ENCODE measurements at places on chromosomes 2 and 18.

GRCh38 chr2:120373424-120373823 is 27.5 kb downstream of the INHBB start:
- no peak for DNase-seq

DNA sequence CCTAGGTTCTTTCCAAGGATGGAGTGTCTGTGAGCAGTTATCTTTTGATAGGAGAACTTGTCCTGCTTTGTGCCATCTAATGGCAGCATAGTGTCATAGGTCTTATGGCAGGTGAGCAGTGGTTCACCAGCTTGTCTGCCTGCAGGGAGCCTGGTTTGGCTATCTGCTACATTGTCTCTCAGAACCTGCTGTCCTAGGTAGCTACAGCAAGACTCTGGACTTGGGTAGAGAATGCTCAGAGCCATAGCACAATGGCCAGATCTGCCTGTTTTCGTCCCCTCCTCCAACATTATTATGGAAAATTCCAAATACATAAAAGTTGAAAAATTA is 28.3 kb downstream of the AGFG1 start:
- DNase-seq, result no peak

- no peak for DNase-seq
These were observed 176.6 kb upstream of the CREB1 start for GRCh38 chr2:207352978-207353671.

- DNase-seq, result no peak
These were observed 117.8 kb upstream of the FZD5 start for GRCh38 chr2:207887500-207887899.

DNA sequence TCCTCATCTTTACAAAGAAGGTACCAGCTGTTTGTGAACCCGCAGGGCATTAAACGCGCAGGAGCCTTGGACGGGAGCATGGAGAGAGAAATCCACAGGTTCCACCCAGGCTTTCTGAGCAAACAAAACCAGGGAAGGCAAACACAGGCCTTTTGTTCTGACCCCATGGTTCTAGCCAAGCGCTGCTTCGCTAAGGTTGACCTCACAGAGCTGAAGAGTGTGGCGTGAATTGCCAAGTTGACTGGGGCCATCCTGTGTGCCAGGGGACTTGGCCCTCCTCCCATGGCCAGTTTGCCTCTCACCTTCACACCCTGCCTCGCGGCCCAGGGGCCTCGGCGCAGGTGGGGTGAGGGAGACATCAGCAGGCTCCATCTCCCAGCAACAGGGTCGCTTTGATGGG is 74.1 kb downstream of the VAPA start:
- DNase-seq, result no peak

GRCh38 chr2:226352941-226353560 is 446.6 kb downstream of the IRS1 start:
- DNase-seq, result no peak

GRCh38 chr2:175012516-175012915 is 7.3 kb upstream of the CHN1 start:
- DNase-seq, result no peak

- no peak for DNase-seq
These were observed 642.3 kb upstream of the SYT4 start for GRCh38 chr18:43919551-43919950.

DNA sequence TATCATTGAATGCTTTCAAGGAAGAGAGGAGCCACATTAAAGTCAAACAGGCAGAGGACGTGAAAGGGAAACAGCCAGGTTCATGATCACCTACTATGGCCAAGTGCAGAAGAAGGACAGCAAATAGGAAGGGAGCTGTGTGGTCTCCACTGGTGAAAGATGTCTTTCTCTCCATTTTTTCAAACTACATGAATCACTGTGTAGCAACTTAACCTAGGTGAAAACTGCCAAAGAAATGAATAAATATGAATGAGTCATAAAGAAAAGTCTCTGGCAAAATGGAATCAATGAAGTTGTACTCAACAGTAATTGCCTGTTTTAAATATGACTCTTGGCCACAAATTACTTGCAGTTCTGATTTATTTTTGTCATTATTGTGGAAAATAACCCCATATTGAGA is 452.6 kb upstream of the PKDCC start:
- no peak for DNase-seq

- DNase-seq, result peak; percentile 70
These were observed 43.2 kb upstream of the UBE2F start for GRCh38 chr2:237923481-237924163.

DNA sequence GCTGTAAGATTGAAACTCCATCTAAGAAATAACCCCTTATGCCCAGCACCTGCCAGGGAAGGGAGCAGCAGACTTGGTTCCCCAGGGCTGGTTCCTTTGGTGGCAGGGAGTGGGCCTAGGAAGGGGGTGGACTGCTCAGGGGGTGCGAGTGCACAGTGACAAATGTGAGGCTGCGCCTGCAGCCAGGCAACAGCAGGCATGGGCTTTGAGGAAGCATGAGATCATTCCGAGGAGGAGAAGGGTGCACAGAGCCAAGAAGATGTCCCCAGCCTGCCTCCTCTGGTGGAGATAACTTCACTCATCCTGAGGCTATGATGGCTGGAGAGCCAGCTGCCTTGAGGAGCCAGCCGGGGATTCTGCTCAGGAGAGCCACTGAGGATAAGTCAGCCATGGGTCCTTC is 158.0 kb downstream of the CAPN13 start:
- DNase-seq, result no peak

DNA sequence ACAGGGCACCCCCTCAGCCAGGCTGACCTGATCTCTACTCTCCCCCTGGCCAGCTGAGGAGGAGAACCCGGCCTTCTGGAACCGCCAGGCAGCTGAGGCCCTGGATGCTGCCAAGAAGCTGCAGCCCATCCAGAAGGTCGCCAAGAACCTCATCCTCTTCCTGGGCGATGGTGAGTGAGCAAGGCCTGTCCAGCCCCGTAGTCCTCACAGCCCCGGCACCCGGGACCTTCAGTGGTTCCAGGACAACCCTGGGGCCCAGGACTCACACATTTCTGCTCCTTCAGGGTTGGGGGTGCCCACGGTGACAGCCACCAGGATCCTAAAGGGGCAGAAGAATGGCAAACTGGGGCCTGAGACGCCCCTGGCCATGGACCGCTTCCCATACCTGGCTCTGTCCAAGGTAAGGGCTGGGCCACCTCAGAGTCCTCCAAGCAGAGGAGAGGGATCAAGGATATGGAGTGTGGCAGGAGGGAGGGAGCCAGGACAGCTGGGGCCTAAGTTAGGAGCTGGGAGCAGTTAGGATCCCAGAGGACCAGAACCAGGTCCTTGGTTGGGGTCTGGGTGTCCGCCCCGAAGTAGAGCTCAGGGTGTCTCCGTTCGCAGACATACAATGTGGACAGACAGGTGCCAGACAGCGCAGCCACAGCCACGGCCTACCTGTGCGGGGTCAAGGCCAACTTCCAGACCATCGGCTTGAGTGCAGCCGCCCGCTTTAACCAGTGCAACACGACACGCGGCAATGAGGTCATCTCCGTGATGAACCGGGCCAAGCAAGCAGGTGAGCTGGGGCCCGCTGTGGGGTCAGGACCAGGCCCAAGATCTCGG is 555 bp downstream of the ALPI start:
- DNase-seq, result no peak

GRCh38 chr2:12928197-12928774 is 211.6 kb downstream of the TRIB2 start:
- DNase-seq, result no peak

DNA sequence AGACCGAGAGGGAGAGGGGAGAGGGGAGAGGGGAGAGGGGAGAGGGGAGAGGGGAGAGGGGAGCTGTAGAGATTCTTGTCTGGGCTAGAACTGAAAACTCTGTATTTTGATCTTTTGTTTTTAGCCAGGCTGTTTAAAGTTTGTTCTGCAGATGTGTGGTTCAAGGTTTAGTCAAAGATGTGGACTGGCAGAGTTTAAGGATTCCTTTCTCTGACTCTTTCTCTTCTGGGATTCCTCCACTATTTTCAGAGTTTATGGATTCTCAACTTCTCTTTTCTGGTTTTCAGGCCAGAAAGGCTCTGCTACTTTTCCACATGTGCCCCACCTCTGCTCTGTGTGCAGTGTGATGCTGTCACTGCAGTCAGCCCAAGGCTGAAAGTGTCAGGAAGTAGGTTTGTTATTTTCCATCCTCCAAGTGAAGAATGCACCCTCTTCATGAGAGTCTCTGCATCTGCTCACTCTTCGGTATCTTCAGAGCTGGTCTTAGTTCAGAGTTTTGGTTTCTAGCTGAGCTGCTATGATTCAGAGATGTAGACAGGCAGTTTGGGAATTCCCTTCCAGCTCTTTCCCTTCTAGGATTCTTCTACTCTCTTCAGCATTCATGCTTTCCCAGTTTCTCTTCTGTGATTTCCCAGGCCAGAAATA is 130.9 kb upstream of the SMAD7 start:
- no peak for DNase-seq

GRCh38 chr2:98465456-98466226 is 21.0 kb downstream of the INPP4A start:
- DNase-seq, result no peak

DNA sequence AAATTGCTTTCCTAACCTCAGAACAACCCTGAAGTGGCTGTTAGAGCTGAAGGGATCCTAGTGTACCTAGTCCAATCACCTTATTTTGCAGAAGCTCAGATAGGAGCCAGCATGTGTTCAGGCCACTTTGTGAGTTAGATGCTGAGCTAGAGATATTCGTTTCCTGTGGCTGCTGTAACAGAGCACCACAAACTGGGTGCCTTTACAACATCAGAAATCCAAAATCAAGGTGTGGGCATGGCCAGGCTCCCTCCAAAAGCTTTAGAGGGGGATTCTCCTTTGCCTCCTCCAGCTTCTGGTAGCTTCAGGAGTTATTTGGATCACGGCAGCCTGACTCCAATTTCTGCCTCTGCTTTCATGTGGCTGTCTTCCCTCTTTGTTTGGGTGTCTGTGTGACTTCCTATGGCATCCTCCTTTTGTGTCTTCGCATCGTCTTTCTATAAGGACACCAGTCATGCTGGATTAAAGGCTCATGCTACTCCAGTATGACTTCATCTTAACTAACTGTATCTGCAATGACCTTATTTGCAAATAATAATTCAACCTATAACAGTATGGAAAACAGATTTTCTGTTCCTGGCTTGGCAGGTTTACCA is 86.3 kb upstream of the TGFA start:
- DNase-seq, result no peak

- DNase-seq, result no peak
These were observed 29.0 kb downstream of the PSME4 start for GRCh38 chr2:53941749-53942148.

DNA sequence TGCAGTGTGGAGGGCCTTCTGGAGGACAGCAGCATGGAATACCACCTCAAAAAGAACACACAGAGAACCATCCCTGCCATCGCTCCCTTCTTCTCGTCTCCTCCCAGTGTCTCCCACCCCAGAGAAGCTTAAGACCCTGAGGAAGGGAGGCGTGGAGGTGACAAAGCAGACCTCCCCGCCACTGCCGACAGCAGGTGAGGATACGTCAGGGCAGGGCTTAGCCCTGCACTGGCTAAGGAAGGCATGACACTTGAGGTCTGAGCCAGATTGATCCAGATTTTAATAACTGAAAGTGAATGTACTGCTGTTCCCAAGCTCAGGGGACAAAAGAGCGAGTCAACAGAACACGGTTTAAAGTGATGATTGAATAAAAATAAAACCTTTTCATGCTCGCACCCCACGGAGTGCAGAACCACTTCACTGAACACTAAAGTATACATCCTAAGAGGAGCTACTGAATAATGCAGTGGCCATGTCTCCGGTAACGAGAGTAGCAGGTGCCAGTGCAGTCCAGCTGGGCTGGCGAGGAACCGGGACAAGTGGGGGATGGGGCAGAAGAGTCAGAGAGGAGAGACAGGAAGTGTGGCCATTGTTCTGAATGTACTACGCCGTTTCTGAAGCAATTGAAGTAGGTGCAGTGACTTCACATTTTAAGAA is 391.0 kb downstream of the CDH2 start:
- no peak for DNase-seq

GRCh38 chr18:51621113-51621863 is 423.8 kb upstream of the MEX3C start:
- no peak for DNase-seq

DNA sequence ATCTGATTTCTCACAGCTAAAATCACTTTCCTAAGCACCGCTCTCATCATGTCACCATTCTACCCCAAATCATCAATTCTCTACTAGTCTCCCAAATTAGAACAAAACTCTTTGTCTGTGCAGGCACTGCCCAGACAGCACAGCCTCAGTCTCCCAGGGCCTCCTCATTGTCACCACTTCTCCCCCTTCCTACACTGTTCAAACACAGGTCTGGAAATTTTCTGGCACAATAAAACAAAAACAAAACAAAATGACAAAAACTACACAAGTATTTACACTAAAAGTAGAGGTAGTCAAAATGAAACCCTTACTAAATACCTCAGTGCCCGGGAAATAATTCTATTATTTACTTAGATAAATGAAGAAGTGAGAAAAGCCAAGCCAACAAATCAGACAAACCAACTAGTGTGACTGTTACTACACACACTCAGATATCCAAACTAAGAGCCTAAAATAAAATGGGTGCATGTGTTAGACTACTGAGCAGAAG is 156.2 kb upstream of the DNMT3A start:
- no peak for DNase-seq

DNA sequence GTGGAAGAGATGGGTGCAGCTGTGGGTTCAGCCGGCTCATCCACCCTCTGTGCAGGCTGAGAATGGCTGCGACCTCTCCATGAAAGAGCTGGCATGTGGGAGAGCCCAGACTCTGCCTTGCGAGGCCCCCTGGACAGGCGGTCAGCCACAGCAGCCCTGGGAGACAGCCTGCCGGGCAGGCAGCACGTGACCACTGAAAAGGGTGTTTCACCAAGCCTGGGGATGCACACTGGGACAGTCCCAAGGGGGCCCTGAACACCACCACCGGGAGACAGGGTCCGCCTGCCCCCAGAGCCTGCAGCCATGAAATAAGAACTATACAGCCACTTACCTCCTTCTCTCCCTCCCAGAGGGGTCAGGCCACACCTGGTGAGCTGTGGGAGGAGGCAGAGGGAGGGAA is 11.5 kb downstream of the RFX8 start:
- DNase-seq, result no peak
